Right cardiac atrium (tissue), 5 donors: ENCODE measurements at places on chromosomes 11 and 22. TPM values are rescaled to one million over a fixed set of nuclear protein-coding genes. Genes with fewer than 3 reads are reported as not detected.
A peak's percentile ranks its signal among the peaks of the same experiment; 100 is the strongest.

The KCNK4 gene
- not detected for total RNA-seq

The GLYAT gene
- total RNA-seq, result 0.39 TPM

GRCh38 chr22:27985323-27986275, 66.5 kb upstream of the PITPNB start:
- DNase-seq, result no peak

DNA sequence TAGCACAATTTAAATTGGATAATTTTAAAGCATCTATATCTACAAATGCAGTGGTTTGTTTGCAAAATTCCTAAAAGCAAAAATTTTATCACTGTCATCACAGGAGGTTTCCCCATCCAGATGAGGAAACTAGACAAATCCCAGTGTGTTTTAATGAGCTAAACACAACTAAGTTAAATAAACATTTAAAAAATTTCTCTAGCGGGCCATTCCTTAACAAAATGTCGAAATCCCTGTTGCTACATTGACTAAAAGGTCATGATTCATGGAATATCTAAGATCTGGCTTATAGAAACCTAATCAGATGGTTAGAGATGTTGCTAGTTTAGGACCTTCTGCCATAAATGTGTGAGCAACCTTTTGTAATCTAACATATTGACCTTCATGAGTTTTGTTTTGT, 107.3 kb upstream of the BDNF start:
- DNase-seq, result no peak

DNA sequence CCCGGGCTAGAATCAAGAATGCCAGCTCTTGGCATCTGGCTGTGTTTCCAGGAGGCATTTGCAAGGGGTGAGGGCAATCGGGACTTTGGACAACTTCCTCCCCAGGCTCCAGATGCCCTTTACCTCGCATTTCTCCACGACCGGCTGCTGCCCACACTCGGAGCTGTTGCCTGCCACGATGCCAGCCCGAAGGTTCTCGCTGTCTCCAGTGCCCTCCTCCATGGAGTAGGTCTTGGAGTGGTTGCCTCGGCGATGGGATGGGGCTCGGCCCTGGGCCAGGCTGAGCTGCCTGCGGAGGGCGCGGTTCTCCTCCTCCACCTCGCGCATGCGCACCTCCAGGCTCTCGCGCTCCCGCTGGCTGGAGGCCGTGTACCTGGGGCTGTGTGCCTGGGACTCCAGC, 270.0 kb downstream of the LARGE1 start:
- no peak for DNase-seq

DNA sequence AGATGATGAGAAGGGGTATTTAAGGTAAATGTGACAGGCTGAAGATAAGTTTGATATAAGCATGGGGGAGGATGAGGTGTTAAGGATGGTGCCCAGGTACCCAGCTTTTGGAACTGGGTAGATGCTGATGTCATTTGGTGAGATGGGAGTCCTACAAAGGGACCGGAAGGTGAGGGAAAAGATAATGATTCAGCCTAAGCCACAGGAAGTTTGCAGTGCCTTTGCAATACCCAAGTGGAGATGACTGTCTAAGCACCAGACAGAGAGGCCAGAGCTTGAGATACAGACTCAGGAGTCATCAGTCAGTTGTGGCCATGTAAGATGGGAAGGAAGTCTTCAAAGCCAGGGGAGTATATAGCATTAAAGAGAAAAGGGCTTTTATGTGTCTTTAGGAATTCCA, 30.0 kb upstream of the SMCO4 start:
- no peak for DNase-seq

The KRTAP5-8 gene
- not detected for total RNA-seq

The DBX1 gene
- total RNA-seq, result not detected

- DNase-seq, result no peak
Measured at GRCh38 chr11:112630496-112630895, 330.7 kb upstream of the NCAM1 start.

The SMTNL1 gene
- total RNA-seq, result not detected

DNA sequence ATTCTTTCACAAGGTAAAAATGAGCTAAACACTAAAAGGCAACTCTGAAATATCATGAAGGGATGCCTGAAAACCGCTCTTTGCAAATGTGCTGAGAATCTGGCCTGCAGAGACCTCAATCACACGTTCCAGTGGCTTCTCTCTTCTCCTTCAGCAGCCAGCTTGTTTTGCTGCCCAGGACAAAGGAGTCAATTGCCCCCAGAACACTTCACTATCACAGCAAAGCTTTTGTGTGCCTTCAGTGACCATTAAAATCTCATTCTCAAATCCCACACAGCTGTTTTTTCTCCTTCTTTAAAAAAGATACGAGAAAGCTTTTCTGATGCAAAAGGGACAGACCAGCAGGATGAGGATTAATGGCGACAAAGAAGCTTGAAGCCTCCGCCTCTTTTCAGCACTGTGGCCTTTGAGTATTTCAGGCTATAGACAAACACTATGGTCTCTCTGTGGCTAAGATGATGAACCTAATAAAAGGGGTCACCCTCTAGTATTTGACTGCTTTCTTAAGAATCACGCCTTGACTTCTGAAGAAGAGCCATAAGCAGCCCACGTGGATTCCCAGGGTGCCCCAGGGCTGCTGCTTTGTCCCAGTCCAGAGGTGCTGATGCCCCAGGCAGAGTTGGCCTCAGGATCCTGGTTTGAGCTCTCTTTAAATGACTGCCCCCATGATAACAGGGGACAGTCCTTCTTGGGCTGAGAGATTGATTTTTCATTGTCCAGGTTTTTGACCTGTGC, 33.4 kb upstream of the NRIP3 start:
- no peak for DNase-seq

GRCh38 chr22:28183078-28183860, 264.2 kb upstream of the PITPNB start:
- no peak for DNase-seq

- no peak for DNase-seq
Measured at GRCh38 chr11:46972821-46973220, 36.3 kb downstream of the CSTPP1 start.

The SLC15A3 gene
- total RNA-seq, result 17.4 TPM

The KRTAP5-11 gene
- total RNA-seq, result not detected

- DNase-seq, result peak; percentile 55
Measured at GRCh38 chr22:38097557-38098409, 12.7 kb downstream of the BAIAP2L2 start.

The APOBEC3H gene
- total RNA-seq, result 0.57 TPM

The TEAD1 gene
- 81.3 TPM for total RNA-seq

The CASP4 gene
- total RNA-seq, result 18.6 TPM

DNA sequence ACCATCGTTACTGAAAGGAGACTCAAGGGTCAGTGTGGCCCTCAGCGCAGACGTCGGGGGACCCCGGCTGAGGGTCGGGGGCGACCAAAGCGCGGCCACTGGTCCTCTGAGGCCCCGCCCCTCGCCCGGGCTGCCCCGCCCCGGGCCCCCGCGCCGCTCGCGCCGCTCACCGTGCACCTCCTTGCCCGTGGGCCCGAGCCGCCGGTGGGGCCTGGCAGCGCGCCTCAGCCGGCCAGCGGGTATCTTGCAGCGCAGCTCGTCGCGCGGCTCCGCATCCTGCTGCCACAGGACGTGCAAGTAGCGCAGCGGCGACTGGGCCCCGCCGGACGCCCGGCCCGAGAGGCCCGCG, 419 bp downstream of the ANKRD54 start:
- DNase-seq, result peak; percentile 78

DNA sequence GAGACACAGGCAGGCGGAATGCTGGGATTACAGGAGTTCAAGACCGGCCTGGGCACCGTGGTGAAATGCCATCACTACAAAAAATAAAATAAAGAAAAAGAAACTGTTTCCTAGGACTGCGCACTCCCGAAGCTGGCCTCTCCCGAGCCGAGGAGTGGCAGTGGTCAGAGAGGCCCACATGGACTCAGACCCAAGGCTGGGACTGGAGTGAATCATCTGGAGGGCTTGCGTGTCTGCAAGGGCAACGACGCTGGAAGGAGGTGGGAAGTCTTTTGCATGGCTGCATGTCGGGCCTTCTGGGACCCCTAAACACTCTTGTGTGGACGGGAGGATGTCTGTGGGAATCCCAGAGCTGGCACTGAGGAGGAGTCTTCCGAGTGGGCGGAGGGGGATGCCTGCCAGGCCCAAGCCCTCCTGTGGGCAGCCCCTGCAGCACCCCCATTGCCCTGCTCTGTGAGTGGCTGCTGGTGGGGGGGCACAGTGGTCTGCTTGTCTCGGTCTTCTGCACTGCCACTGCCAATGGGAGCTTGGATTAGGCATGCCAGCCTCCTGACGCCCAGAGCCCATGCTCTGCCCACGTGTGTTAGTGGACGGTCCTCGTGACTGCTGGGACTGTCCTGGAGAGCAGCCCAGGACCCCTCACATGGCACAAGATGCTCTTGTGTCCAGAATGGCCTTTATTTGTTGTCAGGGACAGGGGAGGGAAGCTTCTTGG, 1.8 kb upstream of the AP2A2 start:
- no peak for DNase-seq

GRCh38 chr11:26063915-26064314, 268.0 kb upstream of the ANO3 start:
- no peak for DNase-seq

GRCh38 chr11:73164803-73165540, 22.9 kb upstream of the FCHSD2 start:
- DNase-seq, result no peak

The TREH gene
- not detected for total RNA-seq

The MMP27 gene
- total RNA-seq, result not detected

DNA sequence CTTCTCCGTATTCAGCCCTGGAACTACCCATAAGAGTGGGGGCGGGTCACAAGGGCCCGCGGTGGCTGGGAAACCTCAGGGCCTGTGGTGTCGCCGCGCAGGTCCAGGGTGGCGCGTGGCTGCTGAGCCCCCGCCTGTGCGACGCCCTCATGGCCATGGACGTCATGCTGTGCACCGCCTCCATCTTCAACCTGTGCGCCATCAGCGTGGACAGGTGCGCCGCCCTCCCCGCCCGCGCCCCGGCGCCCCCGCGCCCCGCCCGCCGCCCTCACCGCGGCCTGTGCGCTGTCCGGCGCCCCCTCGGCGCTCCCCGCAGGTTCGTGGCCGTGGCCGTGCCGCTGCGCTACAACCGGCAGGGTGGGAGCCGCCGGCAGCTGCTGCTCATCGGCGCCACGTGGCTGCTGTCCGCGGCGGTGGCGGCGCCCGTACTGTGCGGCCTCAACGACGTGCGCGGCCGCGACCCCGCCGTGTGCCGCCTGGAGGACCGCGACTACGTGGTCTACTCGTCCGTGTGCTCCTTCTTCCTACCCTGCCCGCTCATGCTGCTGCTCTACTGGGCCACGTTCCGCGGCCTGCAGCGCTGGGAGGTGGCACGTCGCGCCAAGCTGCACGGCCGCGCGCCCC, 2.4 kb downstream of the DRD4 start:
- no peak for DNase-seq

The ZNF214 gene
- total RNA-seq, result 2.1 TPM

- DNase-seq, result no peak
Measured at GRCh38 chr11:103315248-103315647, 206.0 kb downstream of the DYNC2H1 start.

DNA sequence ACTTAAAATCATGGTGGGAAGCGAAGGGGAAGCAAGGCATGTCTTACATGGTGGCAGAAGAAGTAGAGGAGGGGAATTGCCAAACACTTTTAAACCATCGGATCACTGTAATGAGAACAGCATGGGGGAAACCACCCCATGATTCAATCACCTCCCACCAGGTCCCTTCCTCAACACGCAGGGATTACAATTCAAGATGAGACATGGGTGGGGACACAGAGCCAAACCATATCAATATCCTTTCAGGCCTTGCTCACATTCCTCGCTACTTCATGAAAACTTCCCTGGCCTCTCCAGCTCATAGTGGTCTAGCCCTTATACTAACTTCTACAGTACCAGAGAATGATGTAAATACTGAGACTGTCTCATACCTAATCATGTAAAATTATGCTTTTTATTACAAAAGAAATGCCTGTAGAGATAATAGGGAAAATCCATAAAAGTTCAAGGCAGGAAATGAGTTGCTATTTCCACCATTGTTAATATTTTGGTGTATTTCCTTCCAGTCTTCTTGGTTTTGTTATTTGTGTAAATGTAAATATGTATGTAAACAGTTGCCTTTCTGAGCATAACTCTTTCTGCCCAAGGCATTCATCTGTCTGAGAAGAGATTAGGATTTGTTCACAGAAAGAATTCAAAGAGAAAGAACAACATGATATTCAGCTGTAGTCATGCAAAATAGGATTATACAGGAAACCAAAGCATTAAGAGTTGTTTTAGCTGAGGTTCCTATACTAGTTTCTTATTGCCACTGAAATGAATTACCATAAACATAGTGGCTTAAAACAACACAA, 104.3 kb upstream of the LDLRAD3 start:
- no peak for DNase-seq

The APLNR gene
- 18.0 TPM for total RNA-seq

- DNase-seq, result no peak
Measured at GRCh38 chr11:69195824-69196782, 40.4 kb downstream of the SMIM38 start.

The SHISAL1 gene
- 1.5 TPM for total RNA-seq

The VWCE gene
- 2.2 TPM for total RNA-seq

The FOLR1 gene
- not detected for total RNA-seq

DNA sequence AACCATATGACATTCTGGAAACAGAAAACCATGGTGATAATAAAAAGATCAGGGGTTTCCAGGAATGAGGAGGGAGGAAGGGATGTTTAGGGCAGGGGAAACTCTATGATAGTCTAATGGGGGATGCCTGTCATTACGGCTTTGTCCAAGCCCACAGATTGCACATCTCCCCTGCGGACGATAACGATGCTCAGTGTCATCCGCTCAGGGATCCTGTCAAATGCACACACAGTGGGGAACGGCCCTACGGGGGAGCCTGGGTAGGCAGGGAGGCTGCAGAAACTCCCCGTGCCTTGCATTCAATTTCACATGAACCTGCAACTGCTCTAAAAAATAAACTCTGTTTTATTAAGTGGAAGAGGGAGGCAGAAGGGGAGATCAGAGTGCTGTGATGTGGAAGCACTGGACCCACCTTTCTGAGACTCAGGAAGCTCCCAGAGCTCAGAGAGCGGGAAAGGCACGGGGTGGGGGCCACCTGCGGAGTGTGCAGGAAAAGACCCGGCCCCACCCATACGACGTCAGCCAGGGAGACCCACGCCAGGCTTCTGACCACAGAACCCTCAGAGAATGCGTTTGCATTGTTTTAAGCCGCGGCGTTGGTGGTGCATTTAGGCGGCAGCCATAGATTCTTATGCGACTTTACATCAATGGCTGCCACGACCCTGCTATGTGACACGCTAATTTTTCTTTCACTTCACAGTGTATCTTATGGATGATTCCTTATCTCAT, 543.5 kb downstream of the BRD1 start:
- DNase-seq, result no peak

DNA sequence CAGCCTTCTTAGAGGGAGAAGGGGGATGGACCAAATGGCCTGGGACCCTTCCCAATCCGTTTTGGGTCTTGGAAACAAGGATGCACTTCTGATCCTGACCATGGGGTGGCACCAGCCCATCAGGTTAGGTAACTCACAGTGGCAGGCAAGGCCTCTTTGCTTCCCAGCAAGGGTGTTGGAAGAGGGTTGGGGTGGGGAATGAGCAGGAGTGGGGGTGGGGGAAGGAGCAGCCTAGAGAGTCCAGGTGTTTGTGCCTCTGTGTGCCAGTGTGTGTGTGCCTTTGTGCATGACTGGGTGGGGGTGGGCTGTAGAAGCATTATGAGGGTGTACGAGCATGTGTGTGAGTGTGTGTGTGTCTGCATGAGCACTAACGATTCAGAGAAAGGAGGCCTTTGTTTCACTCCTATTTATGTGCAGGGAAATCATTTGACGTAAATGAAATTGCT, 213.1 kb downstream of the INSC start:
- peak; percentile 79 for DNase-seq

- no peak for DNase-seq
Measured at GRCh38 chr11:113725407-113725806, 19.3 kb upstream of the TMPRSS5 start.

GRCh38 chr11:117817368-117818040, 7.0 kb downstream of the FXYD2 start:
- peak; percentile 93 for DNase-seq

- no peak for DNase-seq
Measured at GRCh38 chr11:31433851-31434250, 64.2 kb downstream of the DNAJC24 start.
